Sigmoid colon (tissue), 7 donors: ENCODE measurements at places on chromosomes 13 and 19. TPM values are rescaled to one million over a fixed set of nuclear protein-coding genes. Genes with fewer than 3 reads are reported as not detected.

Gene DZIP1
- total RNA-seq = 20.1 TPM

Gene ZNF136
- total RNA-seq = 10.5 TPM

DNA sequence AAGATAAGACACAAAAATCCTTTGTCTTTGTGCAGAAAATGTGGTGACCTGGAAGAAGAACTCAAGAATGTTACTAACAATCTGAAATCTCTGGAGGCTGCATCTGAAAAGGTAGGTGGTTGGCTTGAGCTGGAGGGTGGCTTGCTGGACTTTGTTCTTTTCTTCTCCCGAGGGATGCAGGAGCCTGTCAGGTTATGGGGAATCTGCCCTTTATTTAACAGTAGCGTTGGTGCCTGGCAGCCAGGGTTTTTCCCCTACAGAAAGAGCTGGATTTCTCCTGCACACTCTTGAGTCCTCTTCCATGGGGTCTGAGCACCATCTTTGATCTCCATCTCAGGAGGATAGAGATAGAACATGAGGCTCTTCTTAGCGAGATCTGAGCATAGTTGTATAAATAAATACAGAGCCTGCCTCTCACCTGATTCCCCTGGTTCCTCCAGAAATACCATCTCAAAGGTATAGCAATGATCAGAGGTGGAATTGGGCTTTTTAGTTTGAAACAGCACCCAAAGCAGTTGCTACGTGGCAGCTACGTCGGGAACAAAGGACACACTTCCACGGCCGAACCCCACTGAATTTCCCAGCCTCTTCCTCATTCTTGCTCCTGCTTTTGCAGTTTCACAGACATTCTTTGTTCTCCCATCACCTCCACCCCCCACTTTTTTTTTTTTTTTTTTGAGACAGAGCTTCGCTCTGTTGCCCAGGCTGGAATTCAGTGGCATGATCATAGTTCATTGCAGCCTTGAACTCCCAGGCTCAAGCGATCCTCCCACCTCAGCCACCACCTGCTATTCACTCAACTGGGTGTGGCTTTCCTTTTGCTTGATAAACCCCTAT lies 12.9 kb downstream of the TPM4 start:
- H3K36me3 ChIP-seq = peaks cover 99% of the 10 kb centered on the region
- H3K27ac ChIP-seq = peak overlapping the region; percentile 100
- no peak overlapping the region for H3K4me3 ChIP-seq

DNA sequence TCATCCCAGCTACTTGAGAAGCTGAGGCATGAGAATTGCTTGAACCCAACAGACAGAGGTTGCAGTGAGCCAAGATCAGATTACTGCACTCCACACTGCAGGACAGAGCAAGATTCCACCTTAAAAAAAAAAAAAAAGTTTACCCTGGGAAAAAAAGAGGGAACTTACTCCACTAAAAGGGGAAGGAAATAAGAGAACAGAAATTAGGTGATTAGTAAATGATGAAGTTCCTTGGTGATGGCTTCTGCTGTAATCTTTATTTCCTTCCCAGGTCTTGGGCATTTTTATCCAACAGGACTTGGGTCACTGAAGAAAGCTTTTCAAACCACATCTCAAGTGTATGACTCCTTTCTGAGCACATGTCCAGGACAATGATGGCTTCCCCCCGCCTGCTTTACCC lies 9.3 kb downstream of the ZNF780A start:
- H3K4me1 ChIP-seq = no peaks in the 10 kb centered on the region
- no peak overlapping the region for H3K27ac ChIP-seq
- H3K27me3 ChIP-seq = no peaks in the 10 kb centered on the region
- peaks cover 80% of the 10 kb centered on the region for H3K36me3 ChIP-seq
- no peak for DNase-seq
